ENCODE measurements at places on chromosomes 5 and 9.
A peak's percentile ranks its signal among the peaks of the same experiment; 100 is the strongest.

- peak overlapping the region; percentile 76 for H3K4me3 ChIP-seq
- H3K27ac ChIP-seq, result peak overlapping the region; percentile 63
- no peaks in the 10 kb centered on the region for H3K27me3 ChIP-seq
- H3K4me1 ChIP-seq, result peaks cover 55% of the 10 kb centered on the region
Measured at GRCh38 chr9:110797611-110798010, 129.0 kb downstream of the MUSK start.

GRCh38 chr9:8643896-8644295 is 844.3 kb upstream of the DMAC1 start:
- DNase-seq, result no peak
- no peak overlapping the region for H3K27ac ChIP-seq
- H3K4me1 ChIP-seq, result no peaks in the 10 kb centered on the region
- no peaks in the 10 kb centered on the region for H3K36me3 ChIP-seq
- H3K4me3 ChIP-seq, result no peak overlapping the region

GRCh38 chr5:144189800-144190429 is 19.2 kb downstream of the KCTD16 start:
- H3K27ac ChIP-seq, result peak overlapping the region; percentile 54
- no peaks in the 10 kb centered on the region for H3K27me3 ChIP-seq
- no peaks in the 10 kb centered on the region for H3K4me1 ChIP-seq
- peak; percentile 81 for DNase-seq
- no peaks in the 10 kb centered on the region for H3K36me3 ChIP-seq

- peaks cover 8% of the 10 kb centered on the region for H3K27me3 ChIP-seq
- peaks cover 10% of the 10 kb centered on the region for H3K4me1 ChIP-seq
- no peak overlapping the region for H3K27ac ChIP-seq
Measured at GRCh38 chr5:151651997-151652645, 34.6 kb downstream of the SPARC start.

GRCh38 chr9:89313842-89314241 is 2.8 kb downstream of the CKS2 start:
- no peak for DNase-seq
- peaks cover 6% of the 10 kb centered on the region for H3K27me3 ChIP-seq
- H3K4me3 ChIP-seq, result peak overlapping the region; percentile 90
- peak overlapping the region; percentile 99 for H3K27ac ChIP-seq
- H3K4me1 ChIP-seq, result peaks cover 55% of the 10 kb centered on the region

GRCh38 chr9:36258996-36259533 is 817 bp upstream of the GNE start:
- H3K4me1 ChIP-seq, result peaks cover 7% of the 10 kb centered on the region
- H3K4me3 ChIP-seq, result peak overlapping the region; percentile 94
- peaks cover 5% of the 10 kb centered on the region for H3K36me3 ChIP-seq
- no peak for DNase-seq
- peaks cover 2% of the 10 kb centered on the region for H3K27me3 ChIP-seq

DNA sequence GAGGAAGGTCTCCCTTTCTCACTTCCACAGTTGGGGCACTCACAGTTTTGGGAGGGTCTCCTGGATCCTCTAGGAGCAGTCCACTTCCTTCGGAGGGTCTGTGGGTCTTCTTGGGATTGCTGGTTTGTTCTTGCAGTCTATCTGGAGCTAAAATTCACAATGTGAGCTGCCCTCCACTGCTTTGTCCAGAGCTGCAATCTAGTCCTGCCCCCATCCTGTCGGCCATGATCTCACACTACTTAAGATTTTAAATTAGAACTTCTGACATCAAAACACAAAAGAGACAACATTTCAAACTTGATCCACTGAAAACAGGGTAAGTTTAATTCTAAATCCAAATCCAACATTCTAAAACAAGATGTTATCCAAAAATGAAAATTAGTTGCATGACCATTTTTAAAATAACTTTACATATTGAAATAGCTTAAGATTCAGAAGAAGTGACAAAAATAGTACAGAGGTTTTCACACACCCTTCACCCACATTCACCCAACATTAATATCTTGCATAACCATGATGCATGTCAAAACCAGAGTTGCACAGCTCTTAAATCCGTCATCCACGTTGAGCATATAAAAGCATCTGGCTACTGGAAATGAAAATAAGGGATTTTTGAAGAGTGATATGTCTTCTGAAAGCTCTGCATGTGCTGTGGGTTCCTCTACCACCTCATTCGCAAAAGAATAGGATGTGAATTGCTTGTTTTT is 113.7 kb upstream of the EPB41L4A start:
- DNase-seq, result no peak
- no peak overlapping the region for H3K27ac ChIP-seq
- peaks cover 21% of the 10 kb centered on the region for H3K27me3 ChIP-seq
- H3K4me1 ChIP-seq, result no peaks in the 10 kb centered on the region
- no peaks in the 10 kb centered on the region for H3K36me3 ChIP-seq

All from HFFc6 (cell line).